ENCODE measurements at places on chromosomes 1 and 21. TPM values are rescaled to one million over a fixed set of nuclear protein-coding genes. Genes with fewer than 3 reads are reported as not detected.

Gene CFAP57
- total RNA-seq, result not detected

Gene LAMTOR5
- total RNA-seq, result 29.5 TPM

Gene HCRTR1
- not detected for total RNA-seq

Gene ZBTB40
- 7.4 TPM for total RNA-seq

Gene KIF2C
- 0.79 TPM for total RNA-seq

Gene LCE1B
- not detected for total RNA-seq

Gene TMPRSS15
- total RNA-seq, result not detected

Gene FCRL1
- not detected for total RNA-seq

Gene USP21
- total RNA-seq, result 3.9 TPM

All from bronchial epithelial cell (primary cell).